ENCODE measurements at places on chromosomes 11 and 22. TPM values are rescaled to one million over a fixed set of nuclear protein-coding genes. Genes with fewer than 3 reads are reported as not detected.

HORMAD2 gene
- total RNA-seq, result not detected

OR52H1 gene
- not detected for total RNA-seq

TYR gene
- total RNA-seq, result not detected

C1QTNF5 gene
- total RNA-seq, result 20.1 TPM

DEFB131B gene
- total RNA-seq, result not detected

OR51I1 gene
- total RNA-seq, result not detected

KREMEN1 gene
- 6.5 TPM for total RNA-seq
